ENCODE measurements at places on chromosomes 1 and 21. TPM values are rescaled to one million over a fixed set of nuclear protein-coding genes. Genes with fewer than 3 reads are reported as not detected.

Gene STUM
- not detected for total RNA-seq

Gene HJV
- not detected for total RNA-seq

DNA sequence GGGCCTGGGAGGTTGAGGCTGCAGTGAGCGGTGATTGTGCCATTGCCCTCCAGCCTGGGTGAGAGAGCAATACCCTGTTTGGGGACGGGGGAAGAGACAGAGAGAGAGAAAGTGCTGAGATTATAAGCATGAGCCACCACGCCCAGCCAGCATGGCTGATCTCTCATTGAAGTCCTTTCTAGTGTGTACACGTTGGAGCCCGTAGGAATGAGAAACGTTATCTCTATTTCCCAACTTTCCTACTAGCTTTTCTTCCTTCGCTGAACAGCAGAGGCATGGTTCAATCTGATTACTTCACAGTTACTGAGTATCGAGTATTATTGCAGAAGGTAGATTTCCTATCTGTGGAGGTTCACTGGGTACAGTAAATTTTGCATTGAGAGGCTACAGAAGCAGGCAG, 4.5 kb downstream of the PEX14 start:
- no peak for DNase-seq

Gene EXTL2
- 2.4 TPM for total RNA-seq

DNA sequence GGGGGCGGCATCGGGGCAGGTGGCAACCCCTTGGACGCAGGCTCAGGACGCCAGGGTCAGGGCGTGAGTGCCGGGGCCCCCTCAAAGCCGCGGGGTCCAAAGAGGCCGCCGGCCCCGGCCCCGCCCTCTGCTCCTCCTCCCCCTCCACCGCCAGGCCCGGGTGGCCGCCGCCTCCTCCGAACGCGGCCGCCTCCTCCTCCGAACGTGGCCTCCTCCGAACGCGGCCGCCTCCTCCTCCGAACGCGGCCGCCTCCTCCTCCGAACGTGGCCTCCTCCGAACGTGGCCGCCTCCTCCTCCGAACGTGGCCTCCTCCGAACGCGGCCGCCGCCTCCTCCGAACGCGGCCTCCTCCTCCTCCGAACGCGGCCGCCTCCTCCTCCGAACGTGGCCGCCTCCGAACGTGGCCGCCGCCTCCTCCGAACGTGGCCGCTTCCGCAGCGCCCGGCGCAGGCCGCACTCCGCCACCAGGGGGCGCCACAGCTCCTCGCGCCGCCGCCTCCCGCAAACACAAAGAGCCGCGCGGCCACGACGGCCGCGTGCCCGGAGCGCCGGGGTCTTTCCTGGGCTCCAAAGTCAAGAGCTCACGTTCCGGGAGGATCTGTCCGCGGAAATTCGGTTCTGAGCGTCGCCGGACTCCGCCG, 19.3 kb upstream of the SAMD11 start:
- DNase-seq, result peak; percentile 91

Gene RNU1-4
- 2,907 TPM for total RNA-seq

Gene PRPF38B
- total RNA-seq, result 91.1 TPM

- peak; percentile 57 for DNase-seq
These were observed 31.5 kb downstream of the CHD5 start for GRCh38 chr1:6148497-6149241.

All from naive thymus-derived CD4-positive, alpha-beta T cell (primary cell).